SJCRH30 (cell line): ENCODE measurements at places on chromosomes 3 and 15. TPM values are rescaled to one million over a fixed set of nuclear protein-coding genes. Genes with fewer than 3 reads are reported as not detected.

DNA sequence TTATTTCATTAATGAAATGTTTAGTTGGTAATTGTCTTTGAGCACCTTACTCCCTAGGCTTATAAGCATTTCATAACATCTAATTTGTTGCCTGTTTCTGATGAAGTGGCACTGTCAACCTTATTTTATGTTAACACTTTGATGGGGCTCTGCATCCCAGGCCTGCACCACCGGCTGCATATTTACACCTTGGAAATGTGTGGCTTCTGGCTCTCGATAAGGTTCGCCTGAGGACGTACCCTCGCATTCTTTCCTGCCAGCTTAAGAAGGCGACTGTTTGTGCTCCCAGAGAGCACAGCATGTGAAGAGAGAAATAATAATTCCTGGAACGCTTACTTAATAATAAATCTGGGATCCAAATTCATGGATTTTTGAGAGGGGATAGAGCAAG, 763.3 kb upstream of the CFAP20DC start:
- no peaks in the 10 kb centered on the region for H3K27me3 ChIP-seq
- no peak overlapping the region for H3K4me3 ChIP-seq
- H3K4me1 ChIP-seq = peaks cover 1% of the 10 kb centered on the region; the same call in 1 of the 2 replicates
- no peaks in the 10 kb centered on the region for H3K36me3 ChIP-seq

DNA sequence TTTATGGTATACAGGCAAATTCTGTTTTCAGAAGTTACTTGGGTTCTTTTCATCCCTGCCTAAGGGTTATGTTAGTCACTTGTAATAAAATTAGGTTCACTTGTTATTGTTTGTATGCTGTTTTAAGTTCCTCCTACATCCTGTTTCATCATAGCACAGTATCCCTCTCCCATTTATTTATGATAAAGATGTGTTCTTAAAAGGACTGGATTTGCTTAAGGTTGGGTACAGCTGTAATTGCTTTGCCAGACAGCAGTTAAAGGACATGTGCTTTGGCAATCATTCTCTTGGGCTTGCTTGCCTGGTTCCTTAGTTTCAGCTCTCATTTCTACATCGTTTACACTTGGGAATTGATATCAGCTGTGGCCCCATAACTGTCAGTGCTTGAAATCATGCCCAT, 11.7 kb downstream of the ATP2C1 start:
- no peak overlapping the region for H3K4me3 ChIP-seq
- H3K27ac ChIP-seq = no peak overlapping the region
- H3K4me1 ChIP-seq = no peaks in the 10 kb centered on the region

DNA sequence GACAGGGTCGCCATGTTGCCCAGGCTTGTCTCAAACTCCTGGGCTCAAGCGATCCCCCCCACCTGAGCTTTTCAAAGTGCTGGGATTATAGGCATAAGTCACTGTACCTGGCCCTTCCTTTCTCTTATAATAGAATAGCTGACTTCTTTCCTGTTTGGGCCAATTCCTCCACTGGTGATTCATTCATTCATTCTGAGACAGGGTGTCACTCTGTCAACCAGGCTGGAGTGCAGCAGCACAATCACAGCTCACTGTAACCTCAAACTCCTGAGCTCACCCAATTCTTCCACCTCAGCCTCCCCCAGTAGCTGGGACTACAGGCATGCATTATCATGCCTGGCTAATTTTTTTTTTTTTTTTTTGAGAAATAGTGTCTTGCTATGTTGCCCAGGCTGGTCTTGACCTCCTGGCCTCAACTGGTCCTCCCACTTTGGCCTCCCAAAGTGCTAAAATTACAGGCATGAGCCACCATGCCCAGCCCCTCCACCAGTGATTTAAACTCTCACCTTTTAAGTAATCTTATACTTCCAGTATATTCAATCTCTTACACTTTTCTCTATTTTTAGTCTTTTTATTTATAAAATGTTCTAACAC, 20.9 kb downstream of the GNB4 start:
- no peak for DNase-seq
- no peaks in the 10 kb centered on the region for H3K4me1 ChIP-seq
- H3K27me3 ChIP-seq = no peaks in the 10 kb centered on the region

DNA sequence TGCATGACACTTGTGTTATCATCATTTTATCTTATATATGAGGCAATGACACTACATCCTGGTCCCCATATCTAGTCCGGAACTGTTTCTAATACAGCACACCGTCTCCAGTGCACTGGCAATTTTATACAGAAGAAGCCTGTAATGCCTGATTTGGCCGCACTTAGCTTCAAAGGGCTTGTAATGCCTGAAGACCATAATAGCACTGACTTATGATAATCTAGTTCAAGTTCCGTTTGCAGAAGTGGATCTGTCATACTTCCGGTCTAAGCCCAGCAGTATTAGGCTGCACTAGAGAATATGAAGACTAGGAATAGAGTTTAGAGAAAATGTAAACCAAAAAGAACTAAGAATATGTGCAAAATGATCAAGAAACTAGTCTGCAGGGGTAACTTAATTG, 1.3 kb downstream of the BNIP2 start:
- H3K27me3 ChIP-seq = no peaks in the 10 kb centered on the region
- H3K4me1 ChIP-seq = no peaks in the 10 kb centered on the region
- no peak overlapping the region for H3K27ac ChIP-seq
- peak overlapping the region; percentile 99 for H3K4me3 ChIP-seq
- no peak for DNase-seq
- H3K36me3 ChIP-seq = peaks cover 27% of the 10 kb centered on the region

DNA sequence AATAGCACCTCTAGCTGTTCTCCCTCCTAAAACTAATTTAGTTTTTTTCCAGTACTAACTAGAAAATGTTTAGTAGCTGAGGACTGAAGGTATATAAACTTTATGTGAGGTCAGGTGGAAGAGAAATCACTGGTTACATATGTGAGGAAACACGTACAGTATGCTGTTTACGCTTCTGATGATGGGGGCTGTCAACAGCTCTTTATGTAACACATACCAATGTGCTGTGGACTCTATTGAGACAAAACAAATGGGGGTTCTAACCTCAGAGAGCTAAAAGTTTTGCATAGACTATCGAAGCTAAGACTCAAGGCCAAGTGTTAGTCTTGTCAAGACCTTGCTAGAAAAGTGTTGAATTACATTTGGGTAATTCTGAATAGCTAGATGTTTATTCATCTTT, 107.5 kb downstream of the SYNPR start:
- H3K4me1 ChIP-seq = no peaks in the 10 kb centered on the region
- no peak for DNase-seq
- no peaks in the 10 kb centered on the region; the same call in 1 of the 2 replicates for H3K27me3 ChIP-seq

DNA sequence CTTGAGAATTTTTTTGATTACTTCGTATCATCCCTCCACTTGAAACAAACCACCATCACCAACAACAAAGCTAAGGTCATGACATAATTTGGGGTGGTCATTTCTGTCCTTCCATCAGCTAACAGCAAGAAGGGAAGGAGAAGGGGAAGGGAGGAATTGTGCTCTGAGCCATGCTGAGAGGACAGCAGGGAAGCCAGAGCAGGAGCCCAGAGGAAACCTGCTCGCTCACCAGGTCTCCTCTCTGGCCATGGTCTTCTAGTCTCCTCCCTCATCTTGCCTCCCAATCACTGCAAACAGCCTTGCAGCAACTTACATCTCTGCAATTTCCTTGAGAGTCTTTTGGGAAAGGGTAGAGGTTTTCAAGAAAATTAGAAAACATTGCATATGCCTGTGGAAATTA, 196.7 kb downstream of the SSR3 start:
- no peaks in the 10 kb centered on the region for H3K27me3 ChIP-seq
- no peak overlapping the region for H3K27ac ChIP-seq
- H3K4me1 ChIP-seq = no peaks in the 10 kb centered on the region
- no peak for DNase-seq
- no peak overlapping the region for H3K4me3 ChIP-seq

- no peaks in the 10 kb centered on the region for H3K4me1 ChIP-seq
- peak; percentile 46 for DNase-seq
- H3K27ac ChIP-seq = no peak overlapping the region
- 0 out of 2 replicates have a peak, but pooled peaks cover 4% of the 10 kb centered on the region for H3K36me3 ChIP-seq
- H3K27me3 ChIP-seq = no peaks in the 10 kb centered on the region
These were observed 44.4 kb downstream of the PCOLCE2 start for GRCh38 chr3:142844339-142844977.

GRCh38 chr3:26712211-26713026, 89.8 kb downstream of the LRRC3B start:
- H3K4me1 ChIP-seq = no peaks in the 10 kb centered on the region
- H3K27me3 ChIP-seq = no peaks in the 10 kb centered on the region
- no peaks in the 10 kb centered on the region for H3K36me3 ChIP-seq
- H3K4me3 ChIP-seq = no peak overlapping the region
- no peak overlapping the region for H3K27ac ChIP-seq
- peak; percentile 77 for DNase-seq

ZNF619 gene
- 2.1 and 3.4 TPM in 2 replicates for total RNA-seq

TPRG1 gene
- total RNA-seq = 0.04 TPM in 1 of 2 replicates, not detected in the other

RASL12 gene
- total RNA-seq = 0.08 TPM in 1 of 2 replicates, not detected in the other

SNX22 gene
- total RNA-seq = 1.5 and 1.6 TPM in 2 replicates

STRA6 gene
- total RNA-seq = 67.8 and 94.4 TPM in 2 replicates

SLC12A6 gene
- total RNA-seq = 9.3 and 10.7 TPM in 2 replicates
